ENCODE measurements at places on chromosomes 12 and 14.

- no peak for DNase-seq
Observed at GRCh38 chr14:72617391-72618031, 276.4 kb downstream of the DPF3 start.

- no peak for DNase-seq
Observed at GRCh38 chr12:104694161-104694560, 237.4 kb downstream of the CHST11 start.

- DNase-seq = no peak
Observed at GRCh38 chr14:92160619-92161018, 38.9 kb downstream of the CPSF2 start.

- DNase-seq = no peak
Observed at GRCh38 chr14:102288139-102288538, 16.8 kb downstream of the MOK start.

DNA sequence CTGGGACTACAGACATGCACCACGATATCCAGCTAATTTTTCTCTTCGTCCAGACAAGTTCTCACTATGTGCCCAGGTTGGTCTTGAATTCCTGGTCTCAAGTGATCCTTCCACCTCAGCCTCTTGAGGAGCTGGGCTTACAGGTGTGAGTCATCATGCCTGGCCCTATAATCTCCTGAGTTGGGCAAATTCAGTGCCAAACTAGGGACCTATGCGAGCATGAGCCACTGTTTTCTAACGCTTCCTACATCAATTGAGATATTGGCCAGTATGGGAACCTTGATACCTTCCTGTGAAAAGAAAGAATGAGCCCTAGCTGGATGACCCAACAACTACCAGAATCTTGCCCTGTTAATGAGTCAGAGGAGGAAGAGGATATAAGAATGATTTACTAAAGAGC lies 585.2 kb downstream of the C12orf50 start:
- no peak for DNase-seq

DNA sequence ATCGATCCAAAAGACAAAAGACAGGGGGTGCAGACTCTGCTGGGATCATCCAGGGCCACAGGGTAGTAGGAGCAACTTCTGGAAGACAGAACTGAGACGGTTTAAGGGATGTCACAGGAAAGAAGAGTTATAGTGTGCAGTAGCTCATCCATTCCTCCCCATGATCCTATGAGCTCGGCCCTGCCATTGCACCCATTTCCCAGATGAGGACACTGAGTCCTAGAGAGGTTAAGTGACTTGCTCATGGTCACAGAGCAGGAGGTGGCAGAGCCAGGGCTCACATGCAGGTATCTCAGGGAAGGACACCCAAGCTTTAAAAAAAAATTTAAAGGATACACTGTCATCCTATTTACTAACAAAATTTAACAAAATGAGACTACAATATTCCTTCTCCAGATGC lies 86.1 kb upstream of the FZD10 start:
- DNase-seq = no peak

- no peak for DNase-seq
Observed at GRCh38 chr12:117563706-117564105, 202.3 kb upstream of the NOS1 start.

GRCh38 chr14:50397390-50398188 lies 908 bp upstream of the CDKL1 start:
- peak; percentile 22 for DNase-seq

DNA sequence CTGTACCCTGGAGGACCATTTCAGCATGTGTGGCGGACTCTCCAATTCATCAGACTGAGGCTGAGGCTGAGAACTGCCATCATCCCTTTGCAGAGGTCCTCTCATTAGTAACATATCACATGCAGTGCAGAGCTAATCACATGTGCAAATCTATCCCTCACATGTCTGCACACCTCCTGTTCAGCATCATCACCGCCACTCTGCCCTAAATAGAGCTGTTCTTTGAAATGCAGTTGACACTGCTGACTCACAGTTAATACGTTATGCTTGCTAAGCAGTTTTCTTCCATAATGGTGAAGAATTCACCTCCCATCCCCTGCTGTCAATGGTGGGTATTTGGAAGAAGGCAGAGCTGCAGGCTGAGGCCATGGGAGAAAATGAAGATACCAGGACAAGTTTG lies 85.0 kb upstream of the ANO2 start:
- peak; percentile 8 for DNase-seq

DNA sequence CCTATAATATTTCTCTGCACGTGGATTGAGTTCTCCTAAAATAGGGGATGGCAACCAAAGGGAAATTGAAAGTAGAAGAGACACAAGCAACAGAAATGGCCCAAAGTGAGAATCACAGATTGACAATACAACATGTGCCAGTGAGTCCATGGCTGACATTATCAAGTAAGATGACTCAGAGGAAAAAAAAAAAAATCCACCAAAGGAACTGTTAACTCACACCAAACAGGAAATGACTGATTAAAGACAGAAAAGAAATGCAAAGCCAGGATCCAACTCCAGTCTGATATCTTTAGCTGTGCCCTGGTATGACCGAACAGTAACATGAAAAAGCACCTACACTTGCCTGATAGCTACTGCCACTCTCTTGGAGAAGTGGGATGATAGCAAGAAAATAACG lies 485.0 kb downstream of the PRKD1 start:
- DNase-seq = no peak

- DNase-seq = no peak
Observed at GRCh38 chr12:104793285-104793684, 164.8 kb downstream of the SLC41A2 start.

GRCh38 chr14:52790756-52791222 lies 618 bp downstream of the GNPNAT1 start:
- no peak for DNase-seq

GRCh38 chr14:74426202-74426582 lies at the start of gene SYNDIG1L:
SYNDIG1L (minus strand) TSS chr14:74426210; CDS start chr14:74409744, 16,466 bp downstream.
- DNase-seq = no peak

DNA sequence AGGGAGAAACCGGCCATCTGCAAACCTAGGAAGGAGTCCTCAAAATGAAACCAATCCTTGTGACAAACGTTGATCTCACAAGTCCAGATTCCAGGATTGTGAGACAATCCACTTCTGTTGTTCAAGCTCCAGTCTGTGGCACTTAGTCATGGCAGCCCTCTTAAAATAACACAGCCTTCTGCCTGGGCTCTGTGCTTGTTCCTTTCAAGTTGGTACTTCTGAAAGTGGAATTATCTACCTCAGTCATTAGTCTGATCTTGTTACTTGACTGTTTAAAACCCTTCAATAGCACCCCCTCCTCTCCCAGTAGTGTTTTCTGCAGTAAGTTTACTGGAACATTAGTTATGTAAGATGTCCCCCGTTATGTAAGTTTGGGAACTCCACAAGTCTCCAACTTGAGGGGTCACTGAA lies 111.0 kb upstream of the HIF1A start:
- no peak for DNase-seq

GRCh38 chr14:21991130-21991529 lies 317.5 kb upstream of the OR4E1 start:
- no peak for DNase-seq

GRCh38 chr12:79329933-79330332 lies 360.8 kb downstream of the PAWR start:
- no peak for DNase-seq

DNA sequence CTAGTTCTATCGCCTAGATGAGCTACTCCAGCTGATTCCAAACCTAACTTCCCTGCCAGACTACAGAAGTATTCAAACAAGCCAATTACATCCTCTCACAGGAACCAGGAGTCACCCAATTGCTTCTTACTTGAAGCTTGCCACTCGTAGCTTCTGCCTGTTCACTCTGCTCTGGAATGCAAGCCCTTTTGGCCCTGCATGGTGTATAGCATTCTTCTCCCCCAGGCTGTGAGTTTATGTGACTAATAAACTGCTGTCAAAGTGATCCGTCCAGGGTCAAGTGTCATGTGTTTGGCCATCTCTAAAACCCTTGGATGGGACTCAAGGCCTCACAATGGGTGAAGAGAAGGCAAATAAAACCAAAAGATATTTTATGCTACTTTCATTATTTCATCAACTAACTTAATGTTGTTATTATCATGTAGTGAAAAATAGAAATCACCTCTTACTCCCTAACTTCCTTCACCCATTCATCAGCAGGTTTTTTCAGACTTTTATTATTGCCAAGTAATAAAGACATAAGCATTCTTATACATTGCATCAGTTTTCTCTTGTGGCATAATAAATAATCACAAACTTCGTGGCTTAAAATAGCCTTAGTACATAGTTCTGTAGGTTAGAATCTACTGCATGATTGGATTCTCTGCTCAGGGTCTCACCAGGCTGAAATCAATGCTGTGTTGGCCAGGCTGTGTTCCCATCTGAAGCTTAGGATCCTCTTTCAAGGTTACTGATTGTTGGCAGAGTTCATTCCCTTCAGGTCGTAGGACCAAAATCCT lies 1981.7 kb upstream of the FLRT2 start:
- DNase-seq = no peak

GRCh38 chr14:21791749-21792148 lies 118.1 kb upstream of the OR4E1 start:
- DNase-seq = no peak

DNA sequence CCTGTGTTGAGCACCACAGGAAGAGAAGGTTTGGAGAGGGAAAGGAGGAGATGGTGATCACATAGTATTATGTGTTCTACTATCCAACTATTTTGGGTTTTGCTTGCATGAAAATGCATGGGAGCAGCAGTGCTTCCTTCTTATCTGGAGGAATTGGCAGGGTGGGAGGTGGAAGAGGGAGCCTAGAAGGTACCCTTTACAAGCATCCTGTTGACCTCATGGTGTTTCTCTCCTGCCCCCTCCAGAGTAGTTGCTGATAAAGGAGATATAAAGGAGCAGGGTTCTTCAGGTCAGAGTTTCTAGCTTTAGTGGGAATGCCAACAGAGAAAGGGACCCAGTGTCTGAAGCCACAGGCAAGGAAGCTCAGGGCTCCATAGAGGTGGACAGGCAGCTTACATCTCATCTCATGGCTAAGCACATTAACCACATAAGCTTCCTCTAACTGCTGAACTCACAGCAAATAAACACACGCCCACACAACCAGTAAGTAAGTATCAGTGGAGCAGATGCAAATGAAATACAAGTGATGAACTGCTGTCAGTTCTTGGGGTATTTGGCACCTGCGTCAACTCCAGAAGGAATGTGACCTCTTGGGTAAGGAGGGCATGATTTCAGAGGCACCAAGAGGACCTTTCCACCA lies 174.2 kb upstream of the SLC38A2 start:
- no peak for DNase-seq

DNA sequence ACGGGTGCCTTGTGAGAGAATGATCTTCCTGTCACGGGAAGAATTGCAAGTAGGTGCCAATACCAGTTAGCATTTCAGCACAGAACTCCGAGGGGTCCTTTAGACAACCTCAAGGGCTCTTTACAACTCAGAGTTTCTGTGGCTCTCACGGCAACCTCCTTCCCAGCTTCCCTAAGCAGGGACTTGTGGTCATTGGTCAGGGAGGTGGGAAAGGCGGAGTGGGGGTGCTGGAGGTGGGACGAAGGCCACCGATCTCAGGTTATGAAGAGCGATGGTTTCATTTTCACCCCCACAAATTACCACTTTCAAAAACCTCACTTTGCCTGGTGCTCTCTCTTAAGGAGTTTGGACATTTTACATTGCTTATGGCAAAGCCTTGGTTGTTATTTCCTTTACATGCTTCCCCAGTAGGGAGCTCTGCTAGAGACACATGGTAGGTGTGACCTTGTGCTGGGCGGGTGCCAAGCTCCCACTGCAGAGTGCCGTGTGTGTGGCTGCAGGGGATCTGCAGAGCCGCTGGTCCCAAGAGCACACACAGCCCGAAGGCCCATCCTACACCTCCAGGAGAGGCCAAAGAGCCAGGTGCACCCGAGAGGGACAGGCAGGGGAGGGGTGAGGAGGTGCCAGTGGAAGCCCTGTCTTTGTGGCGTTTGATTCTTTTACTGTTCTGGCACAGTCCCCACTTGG lies 21.4 kb downstream of the BCL2L14 start:
- DNase-seq = no peak

DNA sequence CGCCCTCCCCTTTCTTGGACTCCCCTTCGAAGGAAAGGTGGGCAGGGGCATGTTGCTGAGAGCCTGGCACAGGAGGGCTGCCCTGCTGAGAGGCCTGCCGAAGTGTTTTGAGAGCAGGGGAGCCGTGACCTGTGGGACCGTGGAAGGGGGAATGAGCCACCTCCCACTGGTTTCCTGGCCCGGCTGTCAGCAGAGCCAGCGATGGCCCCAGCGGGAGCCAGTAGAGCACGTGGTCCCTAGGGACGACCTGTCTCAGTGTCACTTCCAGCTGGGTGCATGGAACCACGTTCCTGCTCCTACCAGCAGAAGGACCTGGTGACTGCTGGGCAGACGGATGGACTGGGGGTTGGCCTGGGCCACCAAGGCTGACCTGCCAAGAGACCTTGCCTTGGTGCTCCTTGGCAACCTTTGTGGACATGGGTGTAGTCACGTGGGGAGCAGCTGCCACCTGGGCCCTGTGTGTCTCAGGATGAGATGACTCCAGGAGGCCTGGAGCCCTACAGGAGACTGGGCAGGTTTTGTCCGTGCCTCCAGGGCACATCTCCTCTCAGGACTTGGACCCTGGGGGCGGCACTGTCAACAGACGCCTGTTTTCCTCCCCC lies 34.6 kb downstream of the BEGAIN start:
- DNase-seq = no peak

- DNase-seq = no peak
Observed at GRCh38 chr14:79493081-79493645, 718.1 kb downstream of the DIO2 start.
